Stimulated activated CD8-positive, alpha-beta memory T cell treated with anti-CD3 and anti-CD28 coated beads, Interleukin-2, amount 100 ng/mL, for 1 hour (primary cell): ENCODE measurements at places on chromosomes 4 and X.

DNA sequence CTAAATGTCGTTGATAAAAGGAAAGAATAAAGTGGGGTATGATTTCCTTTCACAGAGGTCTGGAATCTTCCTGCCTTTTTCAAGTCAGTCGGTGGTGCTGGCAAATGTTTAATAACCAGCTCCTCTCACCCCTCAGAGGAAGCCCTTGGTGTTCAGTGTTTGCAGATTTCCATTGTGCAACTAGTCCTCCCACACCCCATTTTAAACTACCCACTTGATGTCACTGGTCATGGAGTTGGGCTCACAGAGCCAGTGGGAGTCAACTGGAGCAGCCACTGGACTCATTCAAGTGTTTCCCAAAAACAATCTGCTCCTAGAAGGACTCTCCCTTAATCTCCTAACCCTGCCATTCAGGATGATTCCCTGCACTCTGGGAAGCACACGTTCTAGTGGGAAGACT, 149.2 kb downstream of the PTTG2 start:
- DNase-seq: no peak

DNA sequence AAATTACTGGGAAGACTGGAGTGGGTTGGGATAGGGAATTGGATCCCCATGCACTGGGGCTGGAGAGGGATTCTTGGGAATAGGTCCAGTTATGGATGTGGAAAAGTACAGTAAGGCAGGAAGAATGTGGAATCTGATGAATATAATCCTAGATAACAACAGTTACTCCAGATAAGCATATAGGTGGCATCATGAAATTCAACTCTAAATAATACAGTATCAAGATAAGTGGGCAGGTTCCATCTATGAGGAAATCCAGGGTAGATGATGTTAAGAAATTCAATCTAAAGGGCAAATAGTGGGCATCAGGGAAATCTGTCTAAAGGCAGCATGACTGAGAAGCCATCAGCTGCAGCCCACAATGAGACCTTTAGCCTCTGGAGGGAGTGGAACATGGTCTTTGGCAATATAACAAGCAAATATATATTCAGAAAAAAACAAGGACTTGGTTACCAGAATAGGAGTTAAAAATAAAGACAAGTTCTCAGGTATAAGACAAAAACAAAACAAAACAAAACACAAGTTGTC, 1.2 kb downstream of the DTHD1 start:
- DNase-seq: no peak

- DNase-seq: no peak
These were observed 327.6 kb upstream of the MAOA start for GRCh38 chrX:43328358-43328946.

DNA sequence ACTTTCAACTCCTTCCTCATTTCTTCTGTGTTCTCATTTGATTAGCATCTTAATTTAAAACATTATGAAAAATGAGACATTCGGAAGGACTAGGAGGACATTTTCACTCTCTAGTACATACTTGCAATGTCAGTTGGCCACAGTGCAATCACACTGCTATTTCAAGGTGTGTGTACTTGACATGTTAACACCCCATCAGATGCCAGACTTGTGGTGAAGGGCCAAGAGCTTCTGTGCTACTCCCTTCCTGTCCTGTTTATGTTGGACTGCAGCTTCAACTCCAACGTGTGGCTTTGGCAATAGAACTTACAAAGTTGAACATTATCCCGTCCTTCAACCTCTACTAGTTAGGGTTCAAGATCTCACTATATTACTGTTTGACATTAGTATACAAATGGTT, 221.0 kb downstream of the PALLD start:
- DNase-seq: no peak

GRCh38 chr4:154084864-154085263, 296.0 kb upstream of the SFRP2 start:
- no peak for DNase-seq

DNA sequence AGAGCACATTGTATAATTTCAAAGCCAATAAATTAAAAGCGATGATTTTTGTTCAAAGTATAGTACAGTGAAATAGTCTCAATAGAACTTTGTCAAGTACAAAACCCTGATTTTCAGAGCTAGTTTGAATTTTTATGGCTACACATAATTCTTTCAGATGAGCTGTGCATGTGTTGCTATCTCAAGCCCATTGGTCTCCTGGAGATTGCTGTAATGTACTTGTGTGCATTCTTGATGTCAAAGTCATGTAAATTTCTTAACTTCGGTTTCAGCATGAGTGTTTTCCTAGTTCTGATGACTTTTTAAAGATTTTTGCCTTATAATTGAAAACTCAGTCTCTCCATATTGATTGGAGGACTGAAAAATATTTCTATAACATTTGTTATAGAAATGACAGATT, 200.8 kb downstream of the CEP135 start:
- DNase-seq: no peak

GRCh38 chr4:102105983-102106382, 239.3 kb downstream of the SLC39A8 start:
- DNase-seq: no peak

- no peak for DNase-seq
These were observed 66.6 kb downstream of the ING2 start for GRCh38 chr4:183571350-183571941.

- DNase-seq: no peak
These were observed 38.5 kb upstream of the PDLIM5 start for GRCh38 chr4:94413085-94413840.

DNA sequence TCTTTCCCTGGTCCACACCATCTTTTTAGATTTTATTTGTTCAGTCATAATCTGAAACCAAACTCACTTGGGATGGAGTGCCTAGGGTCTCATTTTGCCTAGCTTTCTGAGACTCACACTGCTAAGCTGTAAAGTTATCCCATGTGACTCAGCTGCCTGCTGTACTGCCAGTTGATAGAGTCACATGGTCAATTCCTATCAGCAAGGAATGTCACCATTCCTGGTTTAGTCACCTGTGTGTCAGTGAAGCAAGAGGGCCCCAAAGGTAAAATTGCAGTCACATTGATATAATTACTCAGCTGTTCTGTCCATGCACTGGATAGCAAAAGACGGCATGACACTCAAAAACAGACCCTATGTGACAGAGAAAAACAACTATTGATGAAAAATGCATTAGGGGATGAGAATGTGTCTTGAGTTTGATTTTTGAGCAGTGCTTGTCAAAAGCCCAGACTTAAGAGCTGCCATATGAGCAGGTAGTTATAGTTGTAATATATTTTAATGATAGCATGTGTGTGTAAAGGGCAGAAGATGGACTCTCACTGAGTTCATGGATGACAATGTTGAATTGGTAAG, 413.2 kb downstream of the PPARGC1A start:
- DNase-seq: no peak
